Mesenteric fat pad (tissue), 1 donor: ENCODE measurements at places on chromosomes 12 and 14. TPM values are rescaled to one million over a fixed set of nuclear protein-coding genes. Genes with fewer than 3 reads are reported as not detected.

C12orf76 gene
- total RNA-seq: 6.4 TPM

AVPR1A gene
- 12.1 TPM for total RNA-seq

ZNF891 gene
- total RNA-seq: 1.8 TPM

DNA sequence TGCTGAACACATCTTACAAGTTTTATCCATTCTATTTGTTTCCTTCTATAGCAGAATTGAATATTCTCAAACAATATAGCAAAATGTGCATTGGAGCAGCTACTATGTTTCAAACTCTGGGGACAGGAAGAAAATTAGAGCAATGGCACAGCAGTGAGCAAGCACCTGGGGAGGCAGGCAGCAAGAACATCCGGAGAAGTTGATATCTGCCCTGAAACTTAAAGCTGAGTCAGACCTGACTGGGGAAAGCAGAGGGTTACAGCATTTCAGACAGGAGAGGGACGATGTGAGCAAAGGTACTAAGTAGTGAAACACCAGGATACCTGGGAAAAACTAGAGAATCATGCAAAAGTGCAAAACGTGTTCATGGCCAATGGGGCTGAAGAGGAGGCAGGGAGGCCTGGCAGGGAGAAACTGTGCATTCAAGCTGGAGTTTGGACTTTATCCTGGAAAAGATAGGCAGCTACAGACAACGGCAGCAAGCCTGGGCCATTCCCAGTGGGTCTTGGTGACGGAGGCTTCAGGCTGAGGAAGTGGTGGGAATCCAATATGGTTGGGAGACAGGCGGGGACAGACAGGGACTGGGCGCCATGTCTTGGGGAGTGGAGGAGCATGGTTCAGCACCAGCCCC is 118.0 kb upstream of the CDKN3 start:
- no peak for DNase-seq
